ENCODE measurements at places on chromosomes 1 and 21.

DNA sequence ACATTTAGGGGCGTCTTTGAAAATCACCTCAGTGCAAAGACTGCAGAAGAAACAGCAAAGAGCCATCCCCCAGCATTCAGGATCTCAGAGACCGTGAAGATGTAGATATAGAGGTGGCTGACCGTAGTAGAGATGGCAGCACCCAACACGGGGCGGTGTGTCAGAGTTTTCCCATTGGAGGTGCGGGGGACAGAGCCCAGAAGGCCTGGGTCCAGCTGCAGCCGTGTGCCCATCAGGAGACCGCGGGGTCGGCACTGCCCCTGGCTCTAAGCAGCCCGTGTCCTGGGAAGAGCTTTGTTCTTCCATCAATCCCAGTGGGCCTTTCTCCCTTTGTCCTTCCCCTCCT lies 1.1 kb downstream of the GABRD start:
- no peak for DNase-seq

- no peak for DNase-seq
Observed at GRCh38 chr1:53080769-53081168, 18.8 kb downstream of the PODN start.

- no peak for DNase-seq
Observed at GRCh38 chr1:226903819-226904716, 33.7 kb downstream of the PSEN2 start.

- DNase-seq, result no peak
Observed at GRCh38 chr1:201089596-201089995, 22.6 kb downstream of the CACNA1S start.

- no peak for DNase-seq
Observed at GRCh38 chr1:90114521-90115141, 119.7 kb downstream of the ZNF326 start.
